A673 (cell line): ENCODE measurements at places on chromosomes 12 and 14.

- DNase-seq = no peak
Measured at GRCh38 chr14:95270203-95270602, 49.5 kb downstream of the CLMN start.

GRCh38 chr12:55745361-55746173 is 2.6 kb downstream of the GDF11 start:
- peak; percentile 97 for DNase-seq

GRCh38 chr14:95875831-95876760 is 536 bp upstream of the TUNAR start:
- DNase-seq = peak; percentile 14

DNA sequence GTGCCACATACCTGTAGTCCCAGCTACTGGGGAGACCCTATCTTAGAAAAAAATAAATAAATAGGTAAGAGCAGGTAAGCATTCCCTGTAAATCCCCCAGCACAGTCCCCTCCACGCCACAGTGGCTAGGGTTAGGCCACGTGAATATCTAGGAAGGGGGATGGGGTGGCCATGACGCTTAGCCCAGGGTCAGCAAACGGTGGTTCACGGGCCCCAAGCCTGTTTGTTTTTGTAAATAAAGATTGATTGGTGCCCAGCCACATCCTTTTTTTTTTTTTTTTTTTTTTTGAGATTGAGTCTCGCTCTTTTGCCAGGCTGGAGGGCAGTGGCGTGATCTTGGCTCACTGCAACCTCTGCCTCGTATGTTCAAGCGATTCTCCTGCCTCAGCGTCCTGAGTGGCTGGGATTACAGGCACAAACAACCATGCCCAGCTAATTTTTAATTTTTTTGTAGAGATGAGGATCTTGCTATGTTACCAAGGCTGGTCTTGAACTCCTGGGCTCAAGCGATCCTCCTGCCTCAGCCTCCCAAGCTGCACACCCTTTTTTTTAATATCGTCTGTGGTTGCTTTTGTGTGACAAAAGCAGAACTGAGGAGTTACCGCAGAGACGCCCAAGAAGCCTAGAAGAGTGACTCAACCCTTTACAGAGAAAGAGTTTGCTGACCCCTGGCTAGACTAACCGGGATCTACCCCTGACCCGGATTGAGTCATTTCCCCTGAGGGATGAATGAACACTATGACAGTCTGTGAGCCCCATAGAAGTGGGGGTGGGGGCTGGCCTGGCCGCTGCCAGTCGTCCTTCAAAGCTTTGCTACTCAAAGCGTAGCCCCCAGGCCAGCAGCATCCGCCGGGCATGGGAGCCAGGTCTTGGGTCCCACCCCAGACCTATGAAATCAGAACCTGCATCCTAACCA is 113.7 kb upstream of the NCOR2 start:
- DNase-seq = no peak

DNA sequence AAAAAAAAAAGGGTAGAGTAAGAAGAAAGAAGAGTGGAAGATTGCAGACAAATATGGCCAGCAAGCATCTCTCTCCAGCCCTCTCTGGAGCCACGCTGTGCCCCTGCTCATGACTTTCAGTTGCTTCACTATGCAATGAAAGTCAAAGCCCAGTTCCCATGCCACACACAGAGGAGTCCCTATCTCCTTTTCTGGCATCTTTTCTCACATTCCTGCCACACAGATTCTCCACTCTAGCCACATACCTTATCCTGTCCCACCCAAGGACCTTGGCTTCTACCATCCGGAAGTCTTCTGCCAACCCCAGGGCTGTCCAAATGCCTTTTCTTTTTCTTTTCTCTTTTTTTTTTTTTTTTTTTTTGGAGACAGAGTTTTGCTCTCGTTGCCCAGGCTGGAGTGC is 39.3 kb upstream of the CAPRIN2 start:
- DNase-seq = no peak

DNA sequence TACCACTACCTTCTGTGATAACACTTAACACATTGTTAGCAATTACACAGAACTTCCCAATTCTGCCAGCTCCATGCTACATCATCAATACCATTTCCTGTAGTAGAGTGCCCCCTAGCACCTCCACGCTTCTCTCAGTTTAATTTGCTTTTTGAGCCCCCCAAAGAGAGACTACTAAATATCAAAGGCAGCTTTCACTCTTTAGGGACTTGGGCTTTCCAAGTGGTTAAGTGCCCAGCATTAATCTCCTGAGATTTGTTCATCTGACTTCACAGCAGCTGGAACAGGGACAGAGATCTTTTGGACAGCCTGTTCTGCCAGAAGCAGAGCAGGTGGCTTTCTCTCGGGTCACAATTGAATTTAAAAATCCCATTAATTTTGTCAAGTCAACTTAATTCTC is 954.9 kb downstream of the DIO2 start:
- no peak for DNase-seq

DNA sequence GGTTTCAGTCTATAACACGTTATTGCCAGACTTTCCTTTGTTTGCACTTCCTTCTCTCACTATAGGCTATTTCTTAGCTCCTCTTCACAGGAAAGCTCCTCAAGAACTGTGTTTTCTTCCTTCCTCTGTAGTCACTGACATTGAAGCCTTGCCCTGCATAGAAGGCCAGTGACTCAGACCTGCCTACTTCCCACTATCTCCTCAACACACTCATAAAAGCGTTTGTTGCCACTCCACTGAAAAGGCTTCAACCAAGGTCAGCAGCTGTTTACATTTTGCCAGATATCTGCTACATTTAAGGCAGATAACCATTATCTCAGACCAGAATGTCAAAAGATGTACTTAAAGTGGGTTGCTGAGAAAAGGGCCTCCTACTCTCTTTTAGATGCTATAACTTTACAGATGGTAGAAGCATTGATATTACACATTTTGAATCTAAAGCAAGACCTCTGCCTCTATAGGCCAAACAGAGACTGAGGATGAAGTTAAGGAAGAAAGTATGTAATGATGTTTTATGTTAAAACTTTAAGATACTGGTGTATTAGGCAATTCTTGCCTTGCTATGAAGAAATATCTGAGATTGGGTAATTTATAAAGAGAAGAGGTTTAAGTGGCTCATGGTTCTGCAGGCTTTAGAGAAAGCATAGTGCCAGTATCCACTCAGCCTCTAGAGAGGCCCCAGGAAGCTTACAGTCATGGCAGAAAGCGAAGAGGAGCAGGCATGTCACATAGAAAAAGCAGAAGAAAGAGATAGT is 233.3 kb upstream of the FLRT2 start:
- no peak for DNase-seq

- peak; percentile 60 for DNase-seq
Measured at GRCh38 chr14:72023128-72024042, 91.2 kb downstream of the RGS6 start.

DNA sequence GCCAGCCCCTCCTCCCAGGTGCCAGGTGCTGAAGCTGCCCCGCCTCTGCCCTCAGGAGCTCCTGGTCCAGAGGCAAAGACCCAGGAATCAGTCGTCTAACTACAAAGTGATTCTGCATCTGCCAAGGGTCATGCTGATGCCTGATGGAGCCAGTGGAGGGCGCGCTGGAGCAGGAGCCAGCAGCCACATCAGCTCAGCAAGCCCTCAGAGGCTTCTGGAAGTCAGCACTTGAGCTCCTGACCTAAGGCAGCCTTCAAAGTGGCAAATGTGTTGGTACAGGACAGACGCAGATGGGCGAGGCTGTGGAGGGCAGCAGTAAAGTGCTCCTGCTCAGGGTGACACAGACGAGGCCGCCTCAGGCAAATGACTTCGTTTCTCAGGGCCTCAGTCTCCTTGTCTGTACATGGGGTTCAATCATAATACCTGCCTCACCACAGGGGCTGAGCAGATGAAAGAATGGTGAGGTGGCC is 10.9 kb downstream of the C12orf43 start:
- DNase-seq = peak; percentile 73

DNA sequence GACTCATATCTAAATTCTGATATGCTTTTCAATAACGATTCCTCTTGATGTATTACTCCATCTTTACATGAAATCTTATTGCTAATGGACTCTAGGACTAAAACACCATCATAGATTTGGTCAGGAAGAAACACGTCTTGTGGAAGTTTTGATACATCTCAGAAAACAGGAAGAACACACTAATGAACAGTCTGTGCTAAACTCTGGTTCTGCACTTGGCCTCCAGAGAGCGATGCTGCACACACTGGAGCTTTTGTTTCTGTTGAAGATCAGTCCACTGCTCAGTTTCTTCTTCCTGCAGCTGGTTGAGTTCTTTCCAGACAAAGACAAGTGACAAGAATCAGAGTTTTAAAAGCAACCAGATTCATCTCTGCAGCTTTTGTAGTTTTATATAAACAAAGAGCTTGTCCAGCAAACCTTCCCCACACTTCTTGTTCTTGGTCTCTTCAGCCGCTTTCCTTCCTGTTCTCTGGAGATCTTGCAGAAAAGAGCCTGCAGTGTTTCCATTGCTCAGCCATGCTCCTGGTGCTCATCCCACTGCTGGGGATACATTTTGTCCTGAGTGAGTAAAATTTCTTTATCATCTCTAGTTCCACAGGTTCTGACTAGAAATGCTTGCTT is 229.1 kb upstream of the OR4E1 start:
- no peak for DNase-seq

GRCh38 chr14:51977075-51977474 is 12.3 kb upstream of the RTRAF start:
- DNase-seq = no peak

DNA sequence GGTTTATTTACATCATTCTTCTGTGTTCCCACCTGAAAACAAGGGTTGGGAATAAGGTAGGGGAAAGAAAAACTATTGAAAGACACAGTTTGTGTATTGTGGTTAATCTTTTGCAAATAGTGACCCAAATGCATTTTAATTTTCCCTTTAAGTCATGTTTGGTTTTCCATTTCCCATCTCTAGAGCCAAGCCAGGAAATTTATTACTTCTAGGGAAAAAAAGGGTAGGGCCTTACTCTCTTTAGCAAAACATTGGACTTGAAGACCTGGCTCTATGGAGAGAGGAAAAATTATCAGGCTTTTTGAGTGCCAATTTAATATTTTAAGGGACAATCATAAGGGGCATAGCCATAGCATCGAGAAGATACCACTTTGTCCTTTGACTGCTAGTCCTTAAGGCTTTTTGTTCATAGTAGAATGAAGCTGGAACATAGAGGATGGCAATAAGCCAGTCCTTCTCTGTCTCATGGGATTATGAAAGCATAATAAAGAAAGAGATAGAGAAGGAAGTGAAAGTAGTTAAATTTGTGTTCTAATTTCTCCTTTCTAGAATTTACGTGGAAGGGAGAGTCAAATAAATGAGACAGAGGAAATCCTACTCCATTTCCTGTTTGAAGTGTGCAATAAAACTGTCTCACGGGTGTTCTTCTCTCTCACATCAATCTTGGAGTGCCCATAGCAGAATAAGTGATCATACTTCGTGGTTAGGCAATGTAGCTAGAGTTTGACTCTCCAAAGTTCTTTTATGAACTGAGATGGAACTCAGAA is 50.9 kb upstream of the PPFIA2 start:
- DNase-seq = peak; percentile 77

- DNase-seq = no peak
Measured at GRCh38 chr14:96713426-96713825, 83.8 kb upstream of the VRK1 start.

- no peak for DNase-seq
Measured at GRCh38 chr12:108340037-108340436, 926 bp upstream of the CMKLR1 start.

- no peak for DNase-seq
Measured at GRCh38 chr12:3931206-3931605, 58.0 kb upstream of the PARP11 start.

DNA sequence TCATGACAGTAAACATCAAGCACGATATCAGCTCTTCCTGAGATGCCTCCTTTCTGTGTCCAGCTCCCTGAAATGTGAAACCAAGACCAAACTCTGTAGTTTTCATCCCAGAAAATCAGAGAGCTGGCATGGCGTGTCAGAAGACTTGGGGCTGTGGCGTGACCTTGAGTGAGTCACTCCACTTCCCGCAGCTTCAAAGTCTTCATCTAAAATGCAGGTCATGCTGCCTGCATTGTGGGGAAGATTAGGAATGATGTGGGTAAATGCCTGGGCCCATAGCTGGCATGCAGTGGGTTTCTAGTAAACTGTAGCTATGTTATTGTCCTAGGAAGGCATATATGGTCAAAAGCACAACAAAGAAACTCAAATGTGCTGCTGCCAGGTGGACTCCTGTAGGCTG is 28.8 kb downstream of the OAS2 start:
- peak; percentile 9 for DNase-seq

DNA sequence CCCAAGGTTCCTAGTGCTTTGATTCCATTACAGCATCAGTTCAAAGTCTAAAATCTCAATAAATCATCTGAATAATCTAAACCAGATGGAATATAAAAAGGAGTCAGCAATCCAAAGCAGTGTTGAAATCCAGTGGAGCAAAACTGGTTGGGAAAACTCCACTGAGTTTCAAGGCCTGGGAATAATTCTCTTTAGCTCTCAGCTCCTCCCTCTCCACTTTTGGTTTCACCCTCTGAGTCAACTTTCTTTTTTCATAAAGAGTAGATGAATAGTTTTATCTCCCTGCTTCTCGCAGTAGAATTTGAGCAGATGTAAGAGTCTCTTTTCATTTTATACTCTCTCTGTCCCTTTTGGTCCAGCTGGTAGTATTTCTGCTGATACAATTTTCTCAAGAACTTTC is 338.6 kb downstream of the APAF1 start:
- DNase-seq = no peak

DNA sequence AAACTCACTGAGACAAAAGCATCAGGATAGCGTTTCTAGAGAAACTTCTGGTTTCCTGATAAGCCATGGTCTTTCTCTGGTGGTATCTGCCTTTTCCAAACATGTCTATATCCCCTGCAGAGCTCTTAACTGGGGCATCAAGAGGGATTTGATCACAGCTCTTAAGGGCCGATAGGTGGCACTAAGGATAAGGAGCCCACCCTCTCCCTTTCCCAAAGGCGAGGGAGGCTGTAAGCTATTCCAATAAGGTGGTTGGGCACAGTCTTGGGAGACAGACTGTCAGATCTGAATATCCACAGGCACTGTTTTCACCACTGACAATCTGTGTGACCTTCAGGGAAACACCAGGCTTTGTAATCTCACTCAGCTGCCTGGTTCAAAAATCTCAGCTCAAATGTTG is 206.0 kb downstream of the ADGRD1 start:
- DNase-seq = peak; percentile 45

DNA sequence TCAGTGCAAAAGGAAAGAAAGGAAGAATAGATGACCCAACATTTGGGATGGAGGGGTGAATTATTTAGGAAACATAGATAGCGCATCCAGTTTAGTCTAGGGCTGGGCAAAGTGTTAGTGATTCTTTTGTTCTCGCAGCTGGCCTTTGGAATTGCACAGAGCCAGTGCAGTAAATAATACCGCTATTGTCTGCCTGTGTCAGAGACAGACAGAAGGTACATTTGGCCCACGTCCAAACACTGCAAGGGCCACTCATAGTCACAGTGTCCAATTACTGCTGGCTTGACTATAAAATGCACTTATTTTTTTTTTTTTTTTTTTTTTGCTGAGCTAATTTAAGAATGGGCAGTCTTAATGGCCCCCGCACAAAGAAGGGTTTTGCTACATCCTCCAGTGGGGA is 638.6 kb downstream of the BCL11B start:
- peak; percentile 8 for DNase-seq

- DNase-seq = no peak
Measured at GRCh38 chr12:93090731-93091172, 161.7 kb upstream of the EEA1 start.

- DNase-seq = no peak
Measured at GRCh38 chr12:42729535-42729900, 140.0 kb upstream of the PRICKLE1 start.
